Right renal pelvis (tissue), 4 donors: ENCODE measurements at places on chromosomes 5 and 9.

DNA sequence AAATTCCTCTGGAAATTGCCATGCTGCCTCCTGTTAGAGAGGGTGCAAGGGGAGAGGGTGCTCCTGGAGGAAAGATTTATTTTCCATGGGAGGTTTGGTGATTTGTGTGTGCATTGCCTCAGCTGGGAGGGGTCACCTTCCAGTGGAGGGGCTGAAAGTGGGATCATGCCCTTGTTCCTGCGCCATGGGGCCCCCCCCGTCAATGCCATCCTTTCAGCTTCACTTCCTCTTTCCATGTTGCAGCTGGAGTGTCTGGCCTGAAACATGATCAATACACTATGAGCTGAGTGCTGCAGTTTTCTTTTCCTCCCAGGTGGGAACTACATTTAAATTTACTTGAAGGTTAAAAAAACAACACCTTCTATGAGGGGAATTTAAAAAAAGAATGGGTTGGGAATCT lies 176.8 kb downstream of the MELK start:
- no peak for DNase-seq

GRCh38 chr9:78622126-78622525 lies 325.2 kb downstream of the PSAT1 start:
- DNase-seq: no peak

DNA sequence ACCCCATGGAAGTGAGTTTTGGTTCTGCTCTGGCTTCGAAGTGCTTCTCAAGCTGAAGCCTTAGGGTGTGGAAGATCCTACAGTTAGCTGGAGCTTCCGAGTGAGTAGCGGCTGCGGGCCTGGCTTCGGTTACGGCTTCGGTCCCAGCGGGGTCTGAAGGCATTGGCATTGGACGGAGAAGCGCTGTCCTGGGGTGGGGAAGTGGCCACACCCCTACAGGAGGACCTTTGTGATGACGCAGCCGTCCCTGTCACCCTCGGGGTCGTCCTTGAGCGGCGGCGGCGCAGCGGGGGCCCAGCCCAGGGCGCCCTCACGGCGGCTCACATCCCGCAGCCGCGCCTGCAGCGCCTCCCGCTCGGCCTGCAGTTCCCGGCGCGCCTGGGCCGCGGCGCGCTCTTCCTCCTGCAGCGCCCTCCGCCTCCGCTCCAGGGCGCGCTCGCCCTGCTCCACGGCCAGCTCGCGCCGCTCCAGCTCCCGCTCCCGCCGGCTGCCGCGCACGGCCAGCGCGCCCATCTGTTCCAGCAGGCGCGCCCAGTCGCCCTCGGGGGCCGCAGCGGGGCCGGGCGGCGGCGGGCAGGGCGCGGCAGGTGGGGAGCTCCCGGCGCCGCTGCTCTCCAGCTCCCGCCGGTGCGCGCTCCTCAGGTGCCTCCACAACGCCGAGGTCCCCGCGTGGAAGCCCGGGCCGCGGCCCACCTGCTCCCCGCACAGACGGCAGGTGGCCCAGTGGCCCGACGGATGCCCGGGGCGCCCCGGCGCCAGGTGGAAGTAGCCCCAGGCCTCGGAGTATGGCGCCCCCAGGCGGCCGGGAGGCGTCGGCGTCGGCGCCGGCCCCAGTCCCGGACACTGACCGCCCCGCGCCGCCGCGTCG lies 9.9 kb downstream of the ZBED3 start:
- peak; percentile 49 for DNase-seq

GRCh38 chr5:179304871-179305270 lies 40.4 kb downstream of the ADAMTS2 start:
- no peak for DNase-seq

GRCh38 chr5:25095261-25095660 lies 450.5 kb upstream of the CDH10 start:
- no peak for DNase-seq

DNA sequence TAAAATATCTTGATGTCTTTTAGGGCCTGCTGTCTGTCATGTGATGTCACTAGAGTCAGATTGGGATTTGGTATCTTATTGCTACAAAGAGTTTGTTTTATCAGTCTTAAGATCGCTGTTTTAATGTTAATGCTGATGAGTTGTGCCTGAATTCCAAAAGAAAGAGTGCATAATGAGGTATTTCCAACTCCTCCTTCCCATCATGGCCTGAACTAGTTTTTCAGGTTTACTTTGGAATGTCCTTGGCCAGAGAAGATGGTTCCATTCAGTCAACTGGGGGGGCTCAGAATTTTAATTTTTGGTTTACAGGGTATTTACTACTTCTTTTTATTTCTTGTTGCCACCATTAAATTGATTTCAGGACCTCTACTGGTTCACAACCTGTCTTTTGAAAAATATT lies 74.3 kb upstream of the MARCHF11 start:
- DNase-seq: no peak
